Frontal cortex (tissue), 4 donors: ENCODE measurements at places on chromosomes 2 and 18. TPM values are rescaled to one million over a fixed set of nuclear protein-coding genes. Genes with fewer than 3 reads are reported as not detected.

Gene EVX2
- not detected for total RNA-seq

Gene FBLN7
- 0.41 TPM for total RNA-seq

Gene MYCN
- 70.5 TPM for total RNA-seq

Gene SKOR2
- not detected for total RNA-seq

Gene FOXD4L1
- total RNA-seq, result 0.41 TPM

Gene SLC30A3
- total RNA-seq, result 0.82 TPM

Gene OXER1
- not detected for total RNA-seq

Gene DSG1
- total RNA-seq, result under 0.01 TPM

Gene ARHGAP15
- 19.2 TPM for total RNA-seq

Gene OSGEPL1
- 26.1 TPM for total RNA-seq

Gene SEMA4F
- 14.7 TPM for total RNA-seq

Gene ANKRD30BL
- 12.6 TPM for total RNA-seq

Gene IL36RN
- not detected for total RNA-seq

Gene RND3
- 251 TPM for total RNA-seq

Gene CNDP1
- under 0.01 TPM for total RNA-seq

Gene GFPT1
- total RNA-seq, result 97.4 TPM

Gene XDH
- total RNA-seq, result not detected

Gene PDCL3
- total RNA-seq, result 9.8 TPM

Gene LRRC30
- not detected for total RNA-seq

Gene ALPI
- not detected for total RNA-seq

Gene OTX1
- 0.82 TPM for total RNA-seq

Gene ABCG5
- total RNA-seq, result not detected

Gene SFT2D3
- total RNA-seq, result 10.2 TPM

Gene IAH1
- 62.4 TPM for total RNA-seq

Gene KATNAL2
- total RNA-seq, result 3.7 TPM

Gene MREG
- total RNA-seq, result 2.4 TPM

Gene CYBRD1
- total RNA-seq, result 10.2 TPM

Gene EFHD1
- 0.82 TPM for total RNA-seq

Gene ELAC1
- total RNA-seq, result 11.0 TPM

Gene WNT6
- total RNA-seq, result not detected

Gene CRYGD
- total RNA-seq, result 2.4 TPM

Gene ALPP
- not detected for total RNA-seq

Gene CIB4
- not detected for total RNA-seq

Gene EVA1A
- total RNA-seq, result 0.41 TPM

Gene CENPA
- 1.2 TPM for total RNA-seq

Gene RALB
- 39.9 TPM for total RNA-seq

Gene CTNNA2
- 182 TPM for total RNA-seq
